ENCODE measurements at places on chromosomes 4 and X.
A peak's percentile ranks its signal among the peaks of the same experiment; 100 is the strongest.

GRCh38 chrX:16208601-16209000 lies 41.3 kb downstream of the MAGEB17 start:
- DNase-seq: no peak

- DNase-seq: no peak
These were observed 82.4 kb upstream of the PLAC8 start for GRCh38 chr4:83196921-83197320.

GRCh38 chrX:65971151-65971550 lies 68.7 kb downstream of the VSIG4 start:
- no peak for DNase-seq

GRCh38 chrX:19899217-19899788 lies 11.9 kb upstream of the SH3KBP1 start:
- DNase-seq: no peak

- no peak for DNase-seq
These were observed 53.5 kb downstream of the BMP3 start for GRCh38 chr4:81084029-81084428.

- no peak for DNase-seq
These were observed 167.9 kb upstream of the ZFP42 start for GRCh38 chr4:187827631-187828030.

GRCh38 chr4:186472948-186473347 lies 82.4 kb downstream of the MTNR1A start:
- DNase-seq: no peak

DNA sequence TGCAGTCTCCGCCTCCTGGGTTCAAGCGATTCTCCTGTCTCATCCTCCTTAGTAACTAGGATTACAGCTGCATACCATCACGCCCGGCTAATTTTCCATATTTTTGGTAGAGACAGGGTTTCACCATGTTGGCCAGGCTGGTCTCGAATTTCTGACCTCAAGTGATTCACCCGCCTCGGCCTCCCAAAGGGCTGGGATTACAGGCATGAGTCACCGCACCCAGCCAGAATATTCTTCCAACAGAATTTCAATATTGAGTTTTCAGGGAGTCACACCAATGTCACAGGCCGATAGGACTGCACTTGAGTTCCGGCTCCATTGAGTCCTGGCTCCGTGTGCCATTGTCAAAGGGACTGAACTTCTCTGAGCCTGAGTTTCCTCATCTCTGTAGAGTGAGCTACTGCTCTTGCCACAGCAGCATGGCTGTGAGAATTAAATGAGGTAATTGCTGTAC lies 82.9 kb downstream of the CLCN4 start:
- no peak for DNase-seq

DNA sequence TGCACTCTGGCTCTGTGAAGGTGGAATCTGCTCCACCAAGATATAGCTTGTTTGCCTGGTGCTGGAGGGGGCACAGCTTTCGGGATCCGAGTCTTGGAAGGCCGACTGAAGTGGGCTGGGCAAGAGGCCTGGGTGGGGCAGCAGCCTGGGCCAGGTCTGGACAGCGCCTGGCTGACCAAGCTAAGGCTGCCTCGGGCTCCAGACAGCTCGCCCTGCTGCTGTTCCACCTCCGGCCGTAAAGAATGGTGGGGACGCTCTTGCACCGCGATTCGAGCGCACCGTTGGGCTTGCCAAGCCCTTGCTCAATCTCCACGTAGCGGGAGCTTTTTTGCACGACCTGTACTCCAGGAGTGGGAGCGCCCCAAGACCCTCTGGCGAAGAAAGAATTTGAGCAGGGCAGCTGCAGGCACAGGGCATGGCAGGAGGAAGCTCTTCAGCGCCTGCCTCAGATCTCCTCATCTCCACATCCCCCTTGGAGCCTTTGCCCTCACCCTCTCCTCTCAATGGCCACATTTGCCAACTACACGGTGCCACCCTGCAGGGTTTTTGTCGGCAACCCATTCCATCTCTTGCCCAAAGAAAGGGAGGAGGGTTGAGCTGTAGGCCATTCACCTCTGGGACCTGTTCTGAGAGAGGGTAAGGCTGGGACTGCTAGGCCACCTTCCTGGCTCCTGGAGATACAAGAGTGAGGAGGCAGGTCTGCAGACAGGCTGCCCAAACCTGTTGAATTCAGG lies 18.9 kb downstream of the CNGA2 start:
- peak; percentile 10 for DNase-seq

GRCh38 chr4:160159457-160159856 lies 1056.6 kb downstream of the RAPGEF2 start:
- DNase-seq: no peak

GRCh38 chrX:11100281-11101035 lies 10.7 kb upstream of the HCCS start:
- no peak for DNase-seq

DNA sequence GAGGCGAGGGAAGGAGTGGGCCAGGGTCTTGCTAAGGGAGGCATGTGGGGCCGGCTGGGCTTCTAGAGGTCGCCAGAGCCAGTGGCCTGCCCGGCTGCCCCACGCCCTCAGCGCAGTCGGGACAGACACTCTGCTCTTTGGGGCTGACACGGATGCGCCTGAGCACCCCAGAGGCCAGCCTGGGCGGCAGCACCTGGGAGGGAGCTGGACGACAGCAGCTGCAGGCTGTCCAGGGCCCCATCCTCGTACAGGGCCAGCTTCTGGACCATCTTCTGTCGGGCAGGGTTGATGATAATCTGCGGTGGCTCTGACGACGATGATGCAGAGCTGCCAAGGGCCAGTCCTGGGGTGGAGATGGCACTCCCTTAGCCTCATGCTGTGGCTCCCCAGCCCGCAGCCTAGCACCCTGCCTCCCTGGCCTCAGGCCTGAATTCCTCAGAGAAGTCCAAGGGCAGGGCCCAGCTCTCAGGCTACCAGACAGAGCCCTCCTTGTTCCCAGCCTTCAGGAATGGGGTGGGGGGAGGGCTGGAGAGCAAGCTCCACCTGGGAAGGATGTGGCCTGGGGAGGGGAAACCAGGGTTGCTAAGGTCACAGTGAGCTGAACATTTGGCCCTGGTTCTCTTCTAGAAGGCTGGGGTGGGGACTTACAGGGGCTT lies 7.2 kb downstream of the IRAK1 start:
- DNase-seq: no peak

DNA sequence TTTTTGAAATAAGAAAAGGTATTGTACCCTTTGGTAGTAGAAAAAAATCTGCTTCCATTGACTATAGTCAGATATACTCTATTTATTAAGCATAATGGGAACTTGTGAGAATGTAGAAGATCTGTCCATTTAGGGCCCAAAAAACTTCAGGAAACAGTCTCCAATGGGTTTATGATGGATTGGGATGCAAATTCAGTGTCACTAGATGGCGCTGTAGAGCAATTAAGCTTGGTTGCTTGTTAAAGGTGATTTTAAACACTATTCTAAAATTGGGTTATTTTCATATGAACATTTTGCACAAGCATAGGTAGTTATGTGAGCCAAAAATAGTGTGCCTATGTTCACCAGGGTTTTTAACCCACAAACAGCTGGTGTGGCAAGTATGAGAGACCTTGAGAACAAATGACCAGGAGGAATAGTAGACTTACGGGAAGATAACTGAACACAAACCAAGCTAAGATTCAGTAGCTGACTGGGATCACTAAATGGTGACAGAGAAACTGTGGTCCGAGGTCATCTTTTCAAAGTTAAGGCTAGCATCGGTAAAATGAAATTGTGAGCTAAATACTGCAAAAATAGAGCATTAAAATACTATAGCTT lies 80.3 kb upstream of the LSM6 start:
- DNase-seq: no peak

GRCh38 chrX:3815896-3816664 lies 102.6 kb upstream of the PRKX start:
- no peak for DNase-seq

GRCh38 chrX:27680726-27681125 lies 90.6 kb downstream of the DCAF8L2 start:
- DNase-seq: no peak

- no peak for DNase-seq
These were observed 30.6 kb downstream of the DYNLT3 start for GRCh38 chrX:37816766-37817165.

- DNase-seq: no peak
These were observed 166.3 kb downstream of the GALNTL6 start for GRCh38 chr4:171979461-171979860.

GRCh38 chrX:97529536-97530200 lies 646.0 kb downstream of the RPA4 start:
- no peak for DNase-seq

DNA sequence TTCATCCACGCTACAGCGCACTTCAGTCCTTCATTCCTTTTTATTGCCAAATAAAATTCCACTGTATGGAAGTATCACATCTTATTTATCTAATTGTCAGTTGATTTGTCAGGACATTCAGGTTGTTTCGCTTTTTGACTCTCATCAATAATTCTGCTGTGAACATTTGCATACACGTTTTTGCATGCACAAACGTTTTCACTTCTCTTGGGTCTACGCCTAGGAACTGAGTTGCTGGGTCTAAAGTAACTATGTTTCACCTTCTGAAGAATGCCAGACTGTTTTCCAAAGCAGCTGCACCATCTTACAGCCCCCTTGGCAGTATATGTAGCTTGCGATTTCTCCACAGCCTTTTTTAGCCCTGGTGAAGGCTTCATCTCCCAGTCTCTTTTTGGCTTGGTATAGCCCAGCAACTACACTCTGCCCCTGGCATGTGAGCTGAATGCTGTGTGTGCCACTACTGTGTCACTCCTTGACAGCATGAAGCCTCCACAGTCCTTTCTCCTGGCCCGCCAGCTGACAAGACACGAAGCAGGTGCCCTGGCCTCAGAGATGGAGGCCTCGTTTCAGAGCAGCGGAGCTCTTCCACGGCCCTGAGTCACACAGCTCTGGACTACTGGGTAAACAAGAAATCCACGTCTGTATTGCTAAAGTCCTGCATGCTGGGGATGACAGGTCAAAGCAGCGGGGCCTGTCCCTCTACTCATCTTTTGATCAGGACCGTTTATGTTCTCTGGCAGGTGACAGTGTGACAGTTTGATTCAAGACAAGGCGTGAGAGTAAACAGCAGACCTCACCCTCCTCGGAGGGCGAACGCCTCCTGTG lies 75.5 kb downstream of the NSUN7 start:
- no peak for DNase-seq

DNA sequence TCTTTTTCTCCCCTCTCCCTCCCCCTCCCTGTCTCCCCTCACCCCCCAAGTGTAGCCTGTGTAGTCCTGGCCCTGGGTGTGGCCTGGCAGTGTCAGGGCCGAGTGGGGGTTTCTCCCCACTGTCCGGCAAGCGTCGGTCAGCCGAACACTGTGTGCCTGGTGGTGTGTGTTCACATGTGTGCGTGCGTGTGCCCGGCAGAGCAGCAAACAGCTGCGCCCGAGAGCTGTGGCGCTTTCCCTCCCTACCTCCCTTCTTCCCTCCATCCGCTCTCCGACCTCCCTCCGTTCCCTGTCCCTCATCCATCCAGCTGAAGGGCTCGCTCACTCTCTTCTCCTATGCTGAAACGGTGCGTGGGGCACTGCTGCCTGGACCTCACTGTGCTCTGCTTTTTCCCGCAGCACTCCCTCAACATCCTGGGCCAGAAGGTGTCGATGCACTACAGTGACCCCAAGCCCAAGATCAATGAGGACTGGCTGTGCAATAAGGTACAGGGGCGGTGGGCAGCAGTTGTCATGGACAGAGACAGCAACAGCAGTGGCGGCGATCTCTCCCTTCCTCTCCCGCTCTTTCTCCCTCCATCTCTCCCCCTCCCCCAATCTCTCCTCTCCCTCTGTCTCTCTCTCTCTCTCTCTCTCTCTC lies 17.4 kb upstream of the UBA1 start:
- DNase-seq: no peak

GRCh38 chr4:161883157-161883556 lies 280.6 kb downstream of the FSTL5 start:
- no peak for DNase-seq

DNA sequence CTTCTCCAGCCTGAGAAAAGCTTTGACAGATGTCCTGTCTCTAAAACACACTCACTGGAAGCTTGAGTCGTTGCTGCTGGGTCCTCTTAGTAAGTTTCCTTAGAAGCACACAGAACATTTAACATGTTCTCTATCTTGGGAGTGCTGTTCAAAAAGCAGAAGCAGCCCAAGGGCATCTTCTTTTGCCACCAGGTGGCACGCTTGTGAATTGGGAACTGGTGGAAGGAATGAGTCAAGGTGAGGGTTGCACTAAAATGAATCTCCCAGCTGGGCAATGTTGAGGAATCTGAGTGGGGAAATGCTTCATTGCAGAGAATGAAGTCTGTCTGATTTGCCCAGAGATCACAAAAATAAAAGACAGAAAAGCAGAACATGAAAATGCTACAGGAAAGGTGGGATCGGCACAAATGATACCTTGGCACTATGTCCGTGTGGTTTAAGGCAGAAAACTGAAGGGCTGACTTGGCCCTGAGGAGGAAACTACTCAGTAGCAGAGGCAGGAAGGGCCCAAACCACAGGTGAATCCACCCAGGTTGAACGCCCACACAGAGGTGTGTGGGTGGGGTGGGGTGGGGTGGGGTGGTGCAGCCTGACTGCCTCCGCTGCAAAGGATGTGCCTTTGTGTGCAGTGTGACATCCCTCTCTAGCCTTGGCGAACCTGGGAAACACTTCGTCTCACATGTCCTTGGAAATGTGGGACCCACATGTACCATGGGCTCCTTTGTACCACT lies 26.0 kb downstream of the KIT start:
- DNase-seq: no peak

GRCh38 chr4:105461221-105461620 lies 12.6 kb downstream of the PPA2 start:
- no peak for DNase-seq

DNA sequence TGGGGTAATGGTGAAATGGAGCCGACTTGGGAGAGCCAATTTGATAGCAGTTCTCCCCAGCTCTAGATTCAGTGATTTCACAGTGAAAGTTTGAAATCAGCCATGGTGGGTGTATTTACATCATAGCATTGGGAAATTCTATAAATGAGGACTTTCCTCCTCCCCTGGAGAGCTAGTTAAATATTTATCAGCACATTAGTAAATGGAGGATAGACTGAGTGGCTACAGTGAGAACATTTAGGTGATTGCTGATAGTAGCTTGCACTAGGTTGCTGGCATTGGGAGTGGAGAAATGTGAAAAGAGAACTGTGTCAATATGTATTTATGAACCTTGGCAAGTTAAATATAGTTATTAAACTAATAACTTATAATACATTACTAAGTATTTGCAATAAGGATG lies 347.3 kb downstream of the CCSER1 start:
- no peak for DNase-seq

DNA sequence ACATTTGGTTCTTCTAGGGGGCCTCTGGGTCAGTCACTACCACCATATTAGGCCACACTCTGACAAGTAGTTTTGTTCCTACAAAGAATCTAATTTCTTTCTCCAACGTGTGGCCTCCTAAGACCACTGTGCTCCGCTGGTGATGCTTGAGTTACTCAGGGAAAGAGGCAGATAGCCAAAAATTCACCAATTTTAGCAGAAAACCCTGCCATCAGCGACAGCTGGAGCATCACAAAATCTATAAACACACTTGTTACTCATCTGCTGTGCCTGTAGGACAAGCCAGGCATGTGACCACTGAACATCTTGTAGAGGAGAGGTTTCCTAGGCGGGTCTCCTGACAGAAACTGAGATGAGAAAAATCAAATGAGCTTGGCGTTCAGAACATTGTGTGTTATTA lies 105.4 kb downstream of the SYNPO2 start:
- no peak for DNase-seq
